Stimulated activated CD8-positive, alpha-beta memory T cell treated with anti-CD3 and anti-CD28 coated beads, Interleukin-4, amount 100 ng/mL, for 24 hours (primary cell): ENCODE measurements at places on chromosomes 3 and 15.

- DNase-seq, result no peak
These were observed 318.6 kb downstream of the FHIT start for GRCh38 chr3:60932643-60933042.

GRCh38 chr3:14783480-14784086 lies 35.2 kb upstream of the FGD5 start:
- no peak for DNase-seq

DNA sequence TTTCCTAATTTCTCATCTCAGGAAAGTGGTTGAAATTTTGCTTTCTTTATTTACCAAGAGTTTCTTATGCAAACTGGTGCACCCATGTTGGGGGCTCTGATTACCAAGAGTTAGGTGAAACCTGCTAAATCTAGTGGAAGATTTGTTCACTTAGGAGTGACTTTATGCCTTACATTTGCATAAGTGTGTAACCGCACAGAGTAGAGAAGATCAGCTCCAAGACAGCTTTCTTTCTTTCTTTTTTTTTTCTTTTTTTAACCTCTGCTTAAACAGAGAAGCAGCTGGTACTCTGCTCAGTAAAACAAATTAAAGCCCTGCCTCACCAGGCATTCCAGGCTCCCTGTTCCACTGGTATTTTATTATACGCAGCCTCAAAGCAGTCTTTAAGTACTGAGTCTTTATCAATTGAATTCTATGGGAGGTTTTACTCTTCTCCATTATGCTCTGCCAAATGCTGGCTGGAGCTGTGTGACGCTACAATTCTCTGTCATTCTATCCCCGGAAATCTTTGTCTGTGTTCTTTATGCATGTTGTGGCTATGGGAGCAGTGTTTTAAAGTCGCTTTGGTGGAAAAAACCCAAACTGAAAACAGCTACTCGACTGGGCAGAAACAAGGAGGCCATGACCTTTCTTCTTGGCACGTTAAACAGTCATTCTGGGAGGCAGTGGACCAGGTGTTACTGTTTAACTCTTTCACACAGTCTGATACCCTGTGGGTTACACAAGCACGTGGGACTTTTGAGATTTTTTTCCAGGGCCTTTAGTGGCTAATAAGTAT lies 55.2 kb upstream of the GBE1 start:
- DNase-seq, result no peak

- DNase-seq, result no peak
These were observed 6.8 kb downstream of the PLSCR1 start for GRCh38 chr3:146537603-146538002.

DNA sequence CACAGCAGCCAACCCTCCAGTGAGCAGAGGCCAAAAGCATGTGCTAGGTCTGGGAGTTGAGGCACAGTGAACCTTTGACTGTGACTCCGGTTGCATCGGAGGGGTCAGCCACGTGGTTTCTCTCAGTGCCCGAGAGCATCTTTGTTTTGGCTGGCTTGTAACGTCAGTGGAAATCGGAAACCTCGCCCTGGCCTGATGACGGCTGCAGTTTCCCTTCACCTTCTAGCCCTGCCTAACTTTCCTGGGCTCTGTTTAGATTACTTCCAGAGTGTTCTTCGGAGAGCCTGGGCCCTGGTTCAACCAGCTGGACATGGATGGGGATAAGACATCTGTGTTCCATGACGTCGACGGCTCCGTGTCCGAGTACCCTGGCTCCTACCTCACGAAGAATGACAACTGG lies 56.6 kb downstream of the MESD start:
- no peak for DNase-seq

GRCh38 chr3:176988795-176989194 lies 208.5 kb downstream of the TBL1XR1 start:
- DNase-seq, result no peak

GRCh38 chr3:179688850-179689249 lies 36.0 kb downstream of the USP13 start:
- DNase-seq, result no peak

- DNase-seq, result no peak
These were observed 112.6 kb upstream of the RNF7 start for GRCh38 chr3:141625506-141625905.

DNA sequence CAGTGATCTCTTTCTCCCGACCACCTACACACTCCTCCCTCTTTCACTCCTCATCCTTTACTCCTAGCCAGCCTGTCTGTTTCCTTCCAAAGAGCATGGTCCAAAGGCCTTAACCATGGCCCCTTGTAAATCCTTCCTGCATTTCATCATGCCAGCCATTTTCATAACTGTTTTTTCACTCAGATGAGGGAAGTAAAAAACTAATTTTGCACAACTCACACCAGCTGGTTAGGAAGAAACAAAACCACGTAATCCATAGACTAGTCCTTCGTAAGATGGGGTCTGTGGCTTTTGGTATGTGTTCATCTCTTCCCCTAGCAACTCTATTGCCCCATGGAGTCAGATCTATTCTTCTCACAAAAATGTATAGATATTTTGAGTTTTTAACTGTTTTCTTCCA lies 187.8 kb downstream of the SHOX2 start:
- DNase-seq, result no peak

GRCh38 chr3:125154800-125155269 lies 57.7 kb downstream of the SLC12A8 start:
- peak; percentile 17 for DNase-seq

- no peak for DNase-seq
These were observed 53.1 kb downstream of the SLC4A7 start for GRCh38 chr3:27431116-27431515.

DNA sequence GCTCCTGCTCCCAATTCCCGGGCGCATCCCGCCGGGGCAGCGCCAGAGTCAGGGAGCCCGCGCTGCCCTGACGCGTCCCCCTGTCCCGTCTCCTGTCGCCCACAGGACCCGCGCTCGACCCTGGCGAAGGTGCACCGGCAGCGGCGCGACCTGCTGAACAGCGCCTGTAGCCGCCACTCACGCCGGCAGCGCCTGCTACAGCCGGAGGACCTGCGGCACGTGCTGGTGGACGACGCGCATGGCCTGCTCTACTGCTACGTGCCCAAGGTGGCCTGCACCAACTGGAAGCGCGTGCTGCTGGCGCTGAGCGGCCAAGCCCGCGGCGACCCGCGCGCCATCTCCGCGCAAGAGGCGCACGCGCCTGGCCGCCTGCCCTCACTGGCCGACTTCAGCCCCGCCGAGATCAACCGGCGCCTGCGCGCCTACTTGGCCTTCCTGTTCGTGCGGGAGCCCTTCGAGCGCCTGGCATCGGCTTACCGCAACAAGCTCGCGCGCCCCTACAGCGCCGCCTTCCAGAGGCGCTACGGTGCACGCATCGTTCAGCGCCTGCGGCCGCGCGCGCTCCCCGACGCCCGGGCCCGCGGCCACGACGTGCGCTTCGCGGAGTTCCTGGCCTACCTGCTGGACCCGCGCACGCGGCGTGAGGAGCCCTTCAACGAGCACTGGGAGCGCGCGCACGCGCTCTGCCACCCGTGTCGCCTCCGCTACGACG lies 16.9 kb downstream of the C3orf22 start:
- DNase-seq, result no peak

GRCh38 chr3:62621925-62622324 lies 248.6 kb upstream of the FEZF2 start:
- DNase-seq, result no peak

DNA sequence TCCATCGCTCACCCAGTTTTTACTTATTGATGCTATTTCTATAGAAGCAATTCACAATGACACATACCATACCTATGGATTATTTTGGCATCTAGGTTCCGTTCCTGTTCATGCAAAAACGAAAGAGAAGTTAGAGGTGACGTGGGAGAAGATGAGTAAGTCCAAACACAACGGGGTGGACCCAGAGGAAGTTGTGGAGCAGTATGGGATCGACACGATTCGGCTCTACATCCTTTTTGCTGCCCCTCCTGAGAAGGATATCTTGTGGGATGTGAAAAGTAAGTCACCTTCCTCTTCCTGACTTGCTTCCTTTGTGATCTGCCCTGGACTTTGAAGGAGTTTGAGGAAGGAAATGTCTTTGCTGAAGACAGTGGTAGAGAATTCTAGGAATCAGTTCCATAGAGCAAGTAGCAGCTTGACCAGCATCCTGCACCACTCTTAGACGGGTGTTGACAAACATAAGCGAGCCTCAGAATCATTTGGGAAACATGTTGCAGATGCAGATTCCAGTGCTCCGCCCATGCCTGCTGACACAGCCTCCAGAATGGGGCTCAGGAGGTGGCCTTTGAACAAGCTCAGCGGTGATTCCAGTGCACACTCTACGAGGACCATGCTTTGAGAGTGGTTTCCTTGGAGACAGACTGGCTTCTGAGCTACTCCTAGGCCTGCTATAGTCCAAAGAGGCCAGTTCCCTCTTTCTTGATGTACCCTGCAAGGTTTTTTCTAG lies 78.4 kb upstream of the LIMD1 start:
- no peak for DNase-seq

DNA sequence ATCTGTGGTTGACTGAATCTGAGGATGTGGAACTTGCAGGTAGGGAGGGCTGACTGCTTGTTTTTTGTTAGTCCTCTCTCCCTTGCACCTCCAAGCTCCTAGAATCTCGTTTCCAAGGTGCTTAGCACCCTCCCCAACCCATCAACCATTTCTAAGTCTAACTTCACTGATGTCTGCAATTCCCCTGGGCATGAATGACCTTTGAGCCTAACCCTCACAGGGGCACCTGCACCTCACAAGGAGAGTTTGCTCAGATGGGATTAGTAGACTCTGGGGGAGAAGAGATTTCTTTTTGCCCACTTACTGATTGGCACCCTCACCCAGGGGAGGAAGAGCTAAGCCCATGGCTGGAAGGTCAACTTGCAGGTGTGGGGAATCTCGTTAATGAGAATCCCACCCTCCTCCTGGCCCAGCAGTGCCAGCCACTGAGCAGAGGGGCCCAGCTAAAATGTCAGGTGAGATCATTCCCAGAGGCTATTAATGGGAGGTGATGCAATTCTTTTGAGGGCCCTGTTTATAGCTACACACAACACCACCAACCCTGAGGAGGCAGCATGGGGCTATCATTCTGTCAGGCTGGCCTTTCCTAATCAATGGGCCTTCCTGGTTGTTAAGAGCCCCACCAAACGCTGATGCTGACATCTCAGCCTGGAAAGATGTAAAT lies 81.6 kb upstream of the HERC1 start:
- DNase-seq, result no peak

DNA sequence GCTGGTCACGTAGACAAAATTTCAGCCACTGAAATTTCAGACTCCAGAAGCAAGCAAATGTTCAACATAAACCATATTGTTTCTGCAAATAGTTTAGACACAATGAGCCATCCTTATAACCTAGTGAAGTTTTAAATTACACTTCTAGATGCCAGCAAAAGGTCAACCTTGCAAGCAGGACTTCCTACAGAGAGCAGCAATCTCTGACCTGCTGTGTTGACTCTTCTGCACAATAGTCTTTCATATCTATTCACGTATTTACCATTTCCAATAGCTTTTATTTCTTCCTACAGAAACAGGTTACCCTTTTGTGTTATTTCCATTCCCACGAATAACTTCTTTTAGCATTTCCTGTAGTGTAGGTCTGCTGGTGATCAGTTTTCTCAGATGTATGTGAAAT lies 10.6 kb downstream of the LMLN start:
- no peak for DNase-seq

- DNase-seq, result no peak
These were observed 24.9 kb downstream of the CX3CR1 start for GRCh38 chr3:39254806-39255449.

DNA sequence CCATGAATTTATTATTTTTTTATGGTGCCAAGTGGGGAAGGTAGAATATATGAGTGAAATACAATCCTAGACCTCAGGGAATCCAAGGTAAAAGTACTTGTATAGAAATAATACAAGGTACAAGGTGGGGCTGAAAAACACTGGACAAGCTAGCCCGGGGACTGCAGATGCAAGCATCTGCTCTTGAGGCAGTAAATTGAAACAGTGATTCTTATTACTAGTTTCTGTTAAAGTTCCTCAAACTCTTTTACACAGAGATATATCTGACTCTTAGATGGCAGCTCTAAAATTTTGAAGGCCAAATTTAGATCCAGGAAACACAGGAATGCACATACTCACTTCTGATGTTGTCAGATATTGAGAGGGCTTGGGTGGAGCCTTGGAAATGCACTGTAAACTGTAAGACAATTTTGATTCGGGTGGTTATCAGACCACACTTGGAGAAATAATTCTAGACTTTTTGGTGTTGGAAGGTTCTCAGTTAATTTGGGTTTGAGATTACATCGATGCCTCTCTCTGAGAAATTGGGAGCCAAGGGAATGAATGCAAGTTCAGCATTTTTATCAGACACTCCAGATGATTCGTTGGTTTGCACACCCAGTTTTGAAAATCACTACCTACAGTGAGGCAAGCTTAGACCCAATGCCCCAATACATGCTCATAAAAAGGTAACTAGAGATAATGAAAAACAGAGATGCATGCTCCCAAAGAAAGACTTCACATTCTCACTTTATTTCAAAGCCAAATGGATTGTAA lies 7.3 kb downstream of the TP63 start:
- no peak for DNase-seq

DNA sequence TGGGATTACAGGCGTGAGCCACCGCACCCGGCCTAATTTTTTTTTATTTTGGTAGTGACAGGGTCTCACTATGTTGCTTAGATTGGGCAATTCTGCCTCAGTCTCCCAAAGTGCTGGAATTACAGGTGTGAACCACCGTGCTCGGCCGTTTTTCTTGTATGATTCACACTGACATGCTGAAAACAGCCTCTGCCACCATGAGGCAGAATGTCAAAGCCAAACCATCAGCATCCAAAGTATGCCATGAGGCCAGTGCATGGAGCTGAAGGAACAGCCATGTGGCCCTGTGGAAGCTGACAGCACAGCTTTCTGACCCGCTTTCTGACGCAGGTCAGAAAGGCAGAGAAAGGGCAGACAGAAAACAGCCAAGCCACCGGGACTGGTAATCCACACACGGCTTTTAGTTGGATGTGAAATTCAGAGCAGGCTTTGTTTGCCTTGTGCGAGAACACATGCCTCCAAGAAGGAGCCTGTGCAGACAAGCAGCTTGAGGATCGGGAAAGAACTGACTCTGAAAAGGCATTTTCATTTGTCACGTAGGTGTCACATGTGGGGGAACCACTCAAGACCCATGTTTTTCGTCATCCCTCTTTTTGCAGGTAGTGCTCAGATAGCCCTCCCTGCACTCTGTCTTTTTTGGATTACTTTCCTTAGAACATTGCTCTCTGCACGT lies 25.1 kb downstream of the XYLB start:
- DNase-seq, result no peak

GRCh38 chr15:63107895-63108546 lies 13.6 kb upstream of the LACTB start:
- no peak for DNase-seq

GRCh38 chr15:82128401-82129148 lies 82.8 kb upstream of the MEX3B start:
- no peak for DNase-seq

- no peak for DNase-seq
These were observed 2.3 kb upstream of the HMCES start for GRCh38 chr3:129276385-129276784.

GRCh38 chr3:167884481-167884880 lies 149.0 kb downstream of the SERPINI1 start:
- no peak for DNase-seq
